ENCODE measurements at places on chromosomes 1 and 21.

DNA sequence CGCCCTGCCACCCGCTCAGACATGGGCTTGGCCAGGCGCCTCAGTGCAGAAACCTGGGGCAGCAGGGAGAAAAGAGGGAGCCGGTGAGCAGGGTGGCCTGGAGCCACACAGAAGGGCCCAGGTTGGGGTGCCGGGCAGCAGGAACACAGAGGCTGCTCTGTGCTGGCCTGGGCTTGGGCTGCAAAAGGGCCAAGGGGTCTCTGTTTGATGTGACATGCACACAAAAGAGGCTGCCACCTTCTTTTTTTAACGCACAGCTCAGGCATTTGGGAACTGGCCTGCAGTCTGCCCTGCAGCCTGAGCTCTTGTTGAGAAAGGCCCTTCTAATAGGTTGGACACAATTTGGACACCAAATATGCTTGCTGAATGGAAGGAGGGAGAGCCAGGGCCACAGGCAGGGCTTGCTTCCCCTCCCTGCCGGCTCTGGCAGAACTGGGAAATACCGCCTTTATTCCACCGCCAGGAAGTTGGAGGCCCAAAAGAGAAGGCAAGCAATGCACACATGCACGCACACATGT lies 32.4 kb downstream of the KIF21B start:
- DNase-seq = no peak

DNA sequence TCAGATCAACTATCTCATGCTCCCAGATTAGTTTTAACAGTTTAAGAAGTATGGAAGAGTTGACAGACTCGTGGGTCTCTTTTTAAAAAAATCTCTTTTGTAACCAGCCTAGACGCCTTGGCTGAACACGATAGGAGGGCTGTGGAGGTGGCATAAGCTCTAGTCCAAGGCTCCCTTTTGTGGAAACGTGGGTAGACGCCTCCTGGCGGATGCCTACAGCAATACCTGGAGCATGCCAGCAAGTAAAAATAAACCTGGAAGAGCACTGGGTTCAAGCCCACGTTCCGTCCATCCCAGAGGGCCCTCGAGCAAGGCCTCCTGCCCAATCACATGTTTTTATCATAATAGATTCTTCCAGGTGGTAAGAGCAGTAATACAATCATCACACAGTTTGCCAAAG lies 87.9 kb downstream of the RGS7 start:
- DNase-seq = no peak

DNA sequence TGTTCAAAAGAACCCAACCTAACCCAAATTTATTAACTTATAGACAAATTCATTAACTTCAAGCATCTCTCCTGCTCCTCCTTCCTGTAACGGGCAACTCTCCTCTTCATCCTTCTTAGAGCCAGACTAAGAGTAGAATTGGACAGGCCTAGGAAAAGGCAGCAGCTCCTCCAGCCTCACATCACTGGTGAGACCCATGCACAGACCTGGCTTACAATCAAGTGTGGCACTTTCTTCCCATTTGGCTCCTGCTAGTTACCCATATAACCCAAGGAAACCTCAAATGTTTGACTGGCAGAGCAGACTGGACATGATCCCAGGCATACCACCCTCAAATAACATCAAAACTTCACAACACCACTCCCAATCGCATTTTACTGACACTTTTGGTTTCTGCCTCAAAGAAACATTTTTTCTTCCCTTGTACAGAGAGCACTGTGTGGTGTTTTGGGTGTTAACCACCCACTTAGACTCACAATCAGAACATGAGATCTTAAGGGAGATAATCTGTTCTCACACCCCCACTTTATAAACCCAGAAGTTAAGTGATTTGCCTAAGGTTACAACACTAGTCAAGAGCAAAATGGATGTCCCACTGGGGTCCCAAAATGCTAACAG lies 101.4 kb downstream of the SIPA1L2 start:
- no peak for DNase-seq

- no peak for DNase-seq
These were observed 6.8 kb upstream of the IFNAR1 start for GRCh38 chr21:33317786-33318486.

DNA sequence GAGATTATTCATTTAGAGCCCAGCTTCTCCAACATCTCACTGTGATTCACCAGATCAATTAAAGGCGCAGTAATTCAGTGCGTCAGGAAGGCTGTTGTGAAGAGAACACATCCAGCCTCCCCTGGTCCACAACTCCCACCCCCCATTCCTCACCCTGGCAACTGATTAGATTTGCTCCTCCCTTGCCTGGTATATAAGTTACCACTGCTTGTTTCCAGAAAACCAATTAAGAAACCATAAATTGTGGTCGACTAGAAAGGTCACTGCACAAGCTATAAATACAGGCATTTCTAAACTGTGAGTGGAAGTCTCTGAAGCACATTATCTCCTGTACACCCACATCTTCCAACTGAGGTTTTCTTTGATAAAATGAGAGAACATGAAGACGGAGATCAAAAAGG lies 41.9 kb downstream of the FAM163A start:
- no peak for DNase-seq

DNA sequence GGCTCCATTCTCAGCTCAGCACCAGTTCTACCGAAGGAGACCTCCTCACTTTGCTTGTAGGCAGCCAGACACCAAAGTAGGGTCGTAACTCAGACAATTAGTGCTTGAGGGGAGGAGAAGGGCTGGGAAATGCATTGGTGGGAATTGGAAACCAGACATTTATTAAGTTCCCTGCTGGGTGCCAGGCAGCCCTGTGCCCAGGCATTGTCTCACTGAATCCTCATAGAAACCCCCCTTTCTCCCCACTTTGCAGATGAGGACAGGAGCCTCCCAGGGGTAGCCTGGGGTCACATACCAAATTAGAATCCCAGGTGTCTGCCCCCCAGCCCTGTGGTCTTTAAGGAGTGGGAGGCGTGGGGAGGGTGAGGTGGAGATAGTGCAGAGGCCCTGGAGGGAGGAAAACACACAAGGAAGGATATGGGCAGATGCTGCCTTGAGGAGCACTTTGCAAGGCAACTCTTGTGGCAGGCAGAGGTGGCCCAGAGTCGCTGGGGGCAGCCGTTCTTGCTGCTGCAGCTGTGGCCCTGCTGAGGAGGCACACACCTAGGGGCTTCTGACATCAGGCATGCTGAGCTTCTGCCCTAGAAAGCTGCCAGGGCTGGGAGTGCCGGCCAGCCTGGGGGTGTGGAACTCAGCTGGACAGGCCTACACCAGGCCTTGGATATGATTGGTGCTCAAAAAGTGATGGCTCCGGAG lies 29.4 kb downstream of the CDK18 start:
- no peak for DNase-seq
